A549 treated with CORT108297 at 1 μM for 4 hours (cell line): ENCODE measurements at places on chromosomes 12 and 14. TPM values are rescaled to one million over a fixed set of nuclear protein-coding genes. Genes with fewer than 3 reads are reported as not detected.

Gene TRHDE
- 0.05 to 0.23 TPM (median 0.10 TPM) in 5 replicates for total RNA-seq

Gene CIROP
- total RNA-seq = not detected in 5 replicates

Gene STAC3
- 0.33 to 0.47 TPM (median 0.42 TPM) in 5 replicates for total RNA-seq

Gene RPGRIP1
- 0.13 to 0.24 TPM (median 0.19 TPM) in 5 replicates for total RNA-seq

Gene TTC6
- 0.13 to 0.58 TPM (median 0.32 TPM) in 5 replicates for total RNA-seq

Gene RFLNA
- total RNA-seq = 0.06 to 0.15 TPM (median 0.06 TPM) in 3 of 5 replicates, not detected in the others

Gene TBX5
- total RNA-seq = not detected in 5 replicates

Gene SDR9C7
- total RNA-seq = not detected in 5 replicates

Gene ABCD2
- not detected in 5 replicates for total RNA-seq

Gene RERGL
- total RNA-seq = not detected in 5 replicates

Gene VAMP1
- total RNA-seq = 9.7 to 13.8 TPM (median 11.4 TPM) in 5 replicates

Gene CLEC12A
- not detected in 5 replicates for total RNA-seq

Gene L3HYPDH
- total RNA-seq = 43.9 to 48.9 TPM (median 48.2 TPM) in 5 replicates

Gene CMA1
- not detected in 5 replicates for total RNA-seq
